ENCODE measurements at places on chromosomes 6 and 20. TPM values are rescaled to one million over a fixed set of nuclear protein-coding genes. Genes with fewer than 3 reads are reported as not detected.

- no peak for DNase-seq
Measured at GRCh38 chr6:35683267-35683666, 5.4 kb downstream of the FKBP5 start.

DNA sequence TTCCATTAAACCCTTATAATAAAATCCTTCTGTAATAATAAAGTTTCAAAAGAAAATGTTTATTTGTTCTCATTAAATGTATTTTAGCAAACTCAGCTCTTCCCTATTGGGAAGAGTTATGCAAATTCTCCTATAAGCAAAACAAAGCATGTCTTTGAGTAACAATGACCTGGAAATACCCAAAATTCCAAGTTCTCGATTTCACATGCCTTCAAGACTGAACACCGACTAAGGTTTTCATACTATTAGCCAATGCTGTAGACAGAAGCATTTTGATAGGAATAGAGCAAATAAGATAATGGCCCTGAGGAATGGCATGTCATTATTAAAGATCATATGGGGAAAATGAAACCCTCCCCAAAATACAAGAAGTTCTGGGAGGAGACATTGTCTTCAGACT is 3.8 kb downstream of the IL17A start:
- no peak for DNase-seq

- no peak for DNase-seq
Measured at GRCh38 chr20:9520086-9520485, 5.7 kb downstream of the LAMP5 start.

DNA sequence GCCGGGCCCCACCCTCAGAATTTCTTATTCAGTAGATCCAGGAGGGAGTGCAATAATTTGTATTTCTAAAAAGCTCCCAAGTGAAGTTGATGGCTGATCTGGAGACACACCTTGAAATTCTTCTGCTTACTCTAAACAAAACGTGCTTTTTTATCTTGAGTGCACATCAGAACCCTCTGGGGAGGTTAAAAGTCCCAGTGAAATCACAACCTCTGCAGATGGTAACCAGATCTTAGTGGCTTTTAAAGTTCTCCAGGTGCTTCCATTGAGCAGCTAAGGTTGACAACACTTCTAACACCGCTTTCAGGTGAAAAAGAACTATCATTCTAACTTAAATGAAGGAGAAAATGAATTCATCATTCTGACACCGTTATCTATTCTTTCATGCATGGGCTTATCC is 45.6 kb upstream of the ESR1 start:
- no peak for DNase-seq

DNA sequence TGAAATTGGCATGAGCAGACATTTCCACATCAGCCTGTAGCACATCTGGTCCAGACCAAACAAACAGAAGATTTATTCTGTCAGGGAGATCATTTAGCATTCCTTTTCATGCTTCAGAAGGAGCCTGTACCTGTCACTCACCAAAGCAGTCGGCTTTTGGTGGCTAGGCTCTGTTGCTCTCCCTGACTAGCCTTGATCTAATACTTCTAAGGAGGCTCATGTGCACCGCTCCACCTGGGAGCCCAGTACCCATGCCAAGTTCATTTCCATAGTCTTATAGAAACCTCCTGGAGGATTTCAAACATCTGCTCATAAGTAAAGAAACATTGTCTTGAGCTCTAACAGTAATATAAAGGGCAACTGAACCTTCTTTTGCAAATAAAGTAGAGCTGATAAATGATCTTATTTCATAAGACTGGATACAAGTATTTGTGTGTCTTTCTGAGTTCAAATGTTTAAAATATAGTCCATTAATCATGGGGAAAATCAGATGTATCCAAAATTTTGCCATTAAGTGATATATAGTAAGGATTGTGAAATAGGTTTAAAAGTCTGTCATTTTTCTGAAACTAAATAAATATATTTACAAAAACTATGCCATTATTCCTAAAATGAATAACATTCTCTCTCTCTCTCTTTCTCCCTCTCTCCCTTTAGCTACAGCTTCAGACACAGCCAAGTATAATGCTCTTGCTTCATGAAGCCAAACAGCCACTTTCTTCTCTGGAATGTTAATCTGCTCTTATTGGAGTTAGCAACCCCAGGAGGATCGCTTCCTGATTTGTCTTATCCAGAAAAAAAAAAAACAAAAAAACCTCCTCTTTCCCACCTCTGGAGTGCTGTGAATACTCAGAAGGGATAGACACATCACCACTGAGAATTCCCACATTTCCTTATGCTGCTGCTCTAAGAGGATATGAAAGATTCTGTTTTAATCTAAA is 192.7 kb upstream of the TFAP2D start:
- no peak for DNase-seq

GRCh38 chr6:122154155-122154554 is 245.3 kb upstream of the HSF2 start:
- DNase-seq, result no peak

DNA sequence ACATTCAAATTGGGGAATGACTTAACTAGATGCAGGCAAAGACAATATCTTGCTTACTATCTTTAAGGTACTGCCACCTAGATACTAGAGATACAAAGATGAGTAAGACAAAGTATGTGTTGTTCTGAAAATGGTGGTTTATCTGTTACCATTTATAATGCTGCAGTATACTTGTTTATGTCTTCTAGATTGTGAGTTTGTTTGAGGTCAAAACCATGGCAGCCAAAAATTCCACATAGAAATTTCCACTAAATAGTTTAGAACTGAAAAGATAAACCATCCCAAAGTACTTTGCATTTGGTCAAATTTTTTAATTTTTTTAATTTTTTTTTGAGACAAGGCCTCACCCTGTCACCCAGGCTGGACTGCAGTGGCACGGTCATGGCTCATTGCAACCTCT is 150.8 kb downstream of the SOX4 start:
- DNase-seq, result no peak

- DNase-seq, result peak; percentile 74
Measured at GRCh38 chr20:64065974-64066343, 3.0 kb downstream of the TCEA2 start.

DNA sequence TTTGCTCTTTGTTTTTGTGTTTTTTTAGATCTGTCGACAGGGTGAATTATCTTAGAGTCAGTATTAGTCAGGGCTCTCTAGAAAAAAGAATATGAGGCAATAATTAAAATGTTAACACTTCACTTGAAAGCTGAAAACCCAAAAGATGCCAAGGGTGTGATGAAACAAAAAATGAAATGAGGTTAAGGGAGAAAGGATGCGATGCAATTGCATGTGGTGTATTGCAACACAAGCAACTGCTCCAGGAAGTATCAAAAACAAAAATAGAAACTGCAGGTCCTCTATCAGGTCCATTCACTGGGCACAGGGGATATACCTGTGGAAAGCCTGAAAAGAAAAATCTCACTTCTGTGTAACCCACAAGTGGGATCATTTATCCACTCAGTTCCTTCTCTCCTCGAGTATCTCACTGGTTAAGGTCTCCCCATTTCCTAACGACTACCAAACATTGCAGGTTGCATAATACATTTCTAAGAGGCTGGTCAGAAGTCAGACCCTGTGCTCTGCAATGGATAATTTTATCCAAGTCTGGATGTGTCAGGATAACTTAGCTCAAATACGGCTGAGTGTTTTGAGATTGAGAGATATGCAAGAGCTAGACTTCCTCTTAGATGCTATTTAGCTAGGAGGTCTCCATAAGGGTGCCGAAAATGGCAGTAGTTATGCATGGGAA is 257.7 kb upstream of the GJE1 start:
- no peak for DNase-seq

GRCh38 chr20:21151791-21152190 is 25.9 kb downstream of the KIZ start:
- DNase-seq, result no peak

DNA sequence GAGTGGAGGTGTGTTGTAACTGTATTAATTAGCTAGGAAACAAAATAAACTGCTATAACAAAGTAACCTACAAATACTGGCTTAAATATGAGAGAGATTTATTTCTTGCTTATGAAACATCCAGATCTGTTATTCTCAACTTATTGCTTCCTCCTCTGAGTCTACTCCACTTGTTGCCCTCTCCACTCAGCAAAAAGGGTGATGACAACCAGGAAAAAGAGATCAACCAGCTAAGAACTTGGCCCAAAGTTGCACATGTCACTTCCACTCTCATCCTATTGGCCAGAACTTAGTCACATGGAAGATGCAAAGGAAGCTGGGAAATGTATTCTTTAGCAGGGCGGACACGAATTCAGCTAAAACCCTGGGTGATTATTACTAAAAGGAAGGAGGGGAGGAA is 5.2 kb upstream of the TP53RK start:
- no peak for DNase-seq

- DNase-seq, result no peak
Measured at GRCh38 chr6:82568290-82568993, 204.8 kb downstream of the TPBG start.

DNA sequence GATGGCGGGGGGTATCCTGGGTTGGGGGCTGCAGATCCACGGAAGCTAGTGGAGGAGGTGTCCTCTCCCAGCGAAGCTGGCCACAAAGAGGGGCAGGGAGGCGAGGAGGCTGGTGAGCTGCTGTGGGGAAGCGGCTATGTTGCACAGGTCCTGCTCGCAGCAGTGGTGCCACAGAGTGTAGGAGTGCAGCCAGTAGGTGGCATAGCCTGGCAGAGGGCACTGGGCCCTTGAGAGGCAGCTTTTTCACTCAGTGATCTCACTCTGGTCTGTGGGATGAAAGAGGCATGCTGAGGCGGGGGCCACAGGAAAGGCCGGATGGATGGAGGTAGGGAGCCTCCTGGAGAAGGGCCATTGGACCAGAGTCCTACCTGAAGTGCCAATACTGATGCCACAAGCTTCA is 2.9 kb upstream of the LY6G6D start:
- no peak for DNase-seq

DNA sequence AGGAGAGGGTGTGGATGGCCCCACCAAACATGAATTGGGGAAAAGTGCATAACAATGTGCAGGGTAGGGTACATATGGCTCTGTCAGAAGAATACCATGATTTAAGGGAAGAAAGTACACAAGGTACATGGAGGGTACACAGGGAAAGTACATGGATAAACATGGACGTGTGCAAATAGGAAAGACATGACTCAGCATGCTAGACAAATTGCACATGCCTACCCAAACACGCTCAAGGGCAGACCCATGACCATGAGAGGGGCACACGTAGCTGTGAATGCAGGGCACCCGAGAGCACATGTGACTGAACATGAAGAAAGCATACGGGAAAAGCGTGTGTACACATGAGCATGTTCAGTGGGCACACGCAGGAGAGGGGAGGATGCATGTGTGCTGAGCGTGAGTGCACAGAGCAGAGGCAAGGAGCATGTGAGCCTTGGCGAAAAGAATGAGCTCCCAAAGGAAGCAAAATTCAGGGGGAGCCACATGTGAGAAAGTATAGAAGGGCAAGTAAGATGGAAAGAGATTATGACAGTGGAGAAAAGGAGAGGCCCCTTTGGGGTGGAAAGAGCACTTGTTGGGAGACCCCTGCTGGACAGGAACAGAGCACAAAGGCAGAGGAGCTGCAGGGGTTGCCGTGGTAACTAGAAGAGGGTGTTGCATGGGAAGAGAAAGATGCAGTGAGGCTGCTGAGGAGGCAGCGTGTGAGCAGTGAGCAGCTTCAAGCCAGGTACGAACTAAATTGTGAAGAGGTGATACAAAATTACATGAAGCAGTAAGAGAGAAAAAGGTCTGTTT is 17.8 kb downstream of the OR2H2 start:
- no peak for DNase-seq

DNA sequence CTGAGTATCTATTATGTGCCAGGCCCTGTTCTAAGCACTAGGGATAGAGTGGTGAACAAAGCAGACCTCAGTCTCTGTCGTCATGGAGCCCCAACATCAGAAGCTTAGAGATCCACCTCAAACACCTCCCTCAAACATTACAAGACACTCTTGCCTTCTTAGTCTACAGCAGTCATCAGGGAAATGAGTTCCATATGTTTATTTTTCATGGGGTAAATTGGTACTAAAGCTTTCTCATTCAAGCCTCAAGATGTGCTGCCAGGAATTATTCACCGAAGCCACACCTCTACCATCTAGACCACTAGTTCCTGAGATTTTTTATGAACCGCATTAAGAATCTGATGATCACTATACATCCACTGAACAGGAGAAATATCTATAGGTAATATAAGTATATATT is 59.0 kb upstream of the TFB1M start:
- no peak for DNase-seq

GRCh38 chr20:23331450-23332350 is 18.9 kb upstream of the NXT1 start:
- no peak for DNase-seq

DNA sequence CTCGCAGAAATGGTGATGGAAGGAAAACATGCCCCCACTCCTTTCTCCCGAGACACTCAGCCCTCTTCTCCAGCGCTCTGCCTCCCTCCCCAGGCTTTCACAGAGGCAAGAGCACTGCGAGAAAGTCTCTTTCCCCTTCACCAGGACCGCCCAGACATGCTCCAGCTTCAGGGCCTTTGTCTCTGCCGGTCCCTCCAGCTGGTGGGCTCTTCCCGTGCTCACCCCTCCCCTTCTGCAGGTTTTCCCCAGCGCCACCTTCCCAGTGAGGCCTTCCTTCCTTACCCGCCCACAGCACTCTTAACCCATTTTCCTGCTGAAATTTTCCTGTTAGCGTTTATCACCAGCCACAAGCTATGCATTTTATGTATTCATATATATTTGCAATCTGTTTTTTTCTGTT is 86.2 kb downstream of the TFAP2C start:
- no peak for DNase-seq

GRCh38 chr6:5670381-5670780 is 336.3 kb downstream of the NRN1 start:
- no peak for DNase-seq

GRCh38 chr6:107488174-107488874 is 1.6 kb upstream of the SOBP start:
- DNase-seq, result peak; percentile 30

- DNase-seq, result no peak
Measured at GRCh38 chr6:9136141-9136822, 700.9 kb upstream of the SLC35B3 start.

DNA sequence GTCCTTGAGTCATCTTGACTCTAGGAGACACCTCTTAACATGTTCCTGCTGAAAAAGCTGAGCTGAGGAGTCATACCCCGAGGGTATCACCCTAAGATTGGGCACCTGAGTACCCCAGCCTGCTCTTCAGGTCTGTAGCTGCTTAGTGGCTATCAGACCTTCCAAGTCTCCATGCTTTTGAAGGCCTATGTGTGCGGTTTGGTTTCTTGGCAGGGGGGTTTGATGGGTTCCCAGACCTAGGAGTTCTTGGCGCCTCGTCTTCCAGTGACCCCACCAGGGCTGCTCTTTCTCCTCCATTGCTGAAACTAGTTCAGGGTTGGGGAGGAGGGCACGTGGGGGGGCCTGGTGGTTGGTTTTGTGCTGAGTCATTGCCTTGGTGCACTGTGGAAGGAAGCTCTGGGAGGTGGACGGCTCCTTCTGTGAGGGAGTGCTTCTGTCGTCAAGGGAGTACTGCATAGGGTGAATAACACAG is 20.1 kb downstream of the IGF2R start:
- DNase-seq, result no peak

DSP gene
- total RNA-seq, result 0.17 TPM

BHLHE23 gene
- total RNA-seq, result not detected

TBX18 gene
- not detected for total RNA-seq

BNIP5 gene
- total RNA-seq, result not detected

OOEP gene
- 1.4 TPM for total RNA-seq

SAMD5 gene
- total RNA-seq, result not detected

DEFB116 gene
- not detected for total RNA-seq

SIRPB1 gene
- 9.6 TPM for total RNA-seq
